H54 (cell line): ENCODE measurements at places on chromosomes 13 and 19.

DNA sequence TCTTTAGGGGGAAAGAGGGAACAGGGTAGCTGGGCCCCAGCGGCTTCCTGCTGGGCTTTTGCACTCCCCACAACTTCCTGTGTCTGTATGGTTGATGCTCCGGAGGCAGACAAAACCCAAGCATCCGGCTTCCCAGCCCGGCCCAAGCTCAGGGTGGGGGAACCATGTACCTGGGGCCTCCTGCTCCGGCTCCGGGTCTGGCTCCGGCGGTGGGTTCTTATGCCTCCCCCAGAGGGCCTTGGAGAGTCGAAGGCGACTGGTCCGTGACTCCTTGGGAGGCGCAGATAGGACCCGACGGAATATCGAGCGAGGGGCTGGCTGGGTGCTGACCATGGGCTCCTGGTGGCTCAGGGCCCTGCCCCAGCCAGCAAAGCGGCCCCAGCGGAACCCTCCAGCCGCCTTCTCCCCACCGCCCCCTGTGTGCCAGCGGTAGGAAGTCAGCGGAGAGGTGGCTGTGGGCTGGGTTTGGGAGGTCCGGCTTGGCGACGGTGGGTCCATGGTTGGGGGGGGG, 428 bp downstream of the RASAL3 start:
- DNase-seq = no peak

GRCh38 chr13:100490692-100491091, 97.9 kb downstream of the GGACT start:
- DNase-seq = no peak

GRCh38 chr19:12967907-12968306, 1.5 kb upstream of the DAND5 start:
- DNase-seq = peak; percentile 35

DNA sequence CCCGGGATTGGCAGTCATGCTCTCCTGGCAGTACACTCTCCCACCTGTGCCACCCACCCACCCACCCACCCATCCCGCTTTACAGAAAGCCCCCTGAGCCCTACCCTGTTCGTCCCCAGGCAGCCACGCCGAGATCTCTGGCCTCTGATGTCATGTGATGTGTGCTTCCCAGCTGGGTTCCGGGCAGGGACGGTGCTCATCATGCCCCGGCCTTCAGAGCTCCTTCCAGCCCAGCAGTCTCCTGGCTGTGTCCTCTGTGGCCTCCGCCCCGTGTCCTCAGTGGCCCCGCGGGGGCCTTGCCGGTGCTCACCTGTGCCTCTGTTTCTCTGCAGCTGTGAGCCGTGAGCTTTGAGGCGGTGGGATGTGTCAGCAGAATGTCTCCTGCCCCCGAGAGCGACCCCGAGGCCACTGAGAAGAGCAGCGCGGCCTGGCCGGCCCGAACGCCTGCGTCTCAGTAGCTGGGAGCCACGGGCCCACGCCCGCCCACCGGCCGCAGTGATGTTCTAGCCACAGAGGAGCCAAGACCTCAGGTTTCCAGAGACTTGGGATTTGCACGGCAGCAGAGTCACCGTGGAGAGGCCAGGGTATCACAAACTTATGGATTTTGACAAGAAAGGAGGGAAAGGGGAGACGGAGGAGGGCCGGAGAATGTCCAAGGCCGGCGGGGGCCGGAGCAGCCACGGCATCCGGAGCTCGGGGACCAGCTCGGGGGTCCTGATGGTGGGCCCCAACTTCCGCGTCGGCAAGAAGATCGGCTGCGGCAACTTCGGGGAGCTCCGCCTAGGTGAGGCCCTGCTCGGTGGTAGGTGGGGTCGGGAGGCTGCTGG, 28.4 kb downstream of the CSNK1G2 start:
- DNase-seq = no peak

GRCh38 chr13:27367570-27367969, 56.8 kb upstream of the GTF3A start:
- DNase-seq = no peak
